ENCODE measurements at places on chromosomes 7 and 10. TPM values are rescaled to one million over a fixed set of nuclear protein-coding genes. Genes with fewer than 3 reads are reported as not detected.

DNA sequence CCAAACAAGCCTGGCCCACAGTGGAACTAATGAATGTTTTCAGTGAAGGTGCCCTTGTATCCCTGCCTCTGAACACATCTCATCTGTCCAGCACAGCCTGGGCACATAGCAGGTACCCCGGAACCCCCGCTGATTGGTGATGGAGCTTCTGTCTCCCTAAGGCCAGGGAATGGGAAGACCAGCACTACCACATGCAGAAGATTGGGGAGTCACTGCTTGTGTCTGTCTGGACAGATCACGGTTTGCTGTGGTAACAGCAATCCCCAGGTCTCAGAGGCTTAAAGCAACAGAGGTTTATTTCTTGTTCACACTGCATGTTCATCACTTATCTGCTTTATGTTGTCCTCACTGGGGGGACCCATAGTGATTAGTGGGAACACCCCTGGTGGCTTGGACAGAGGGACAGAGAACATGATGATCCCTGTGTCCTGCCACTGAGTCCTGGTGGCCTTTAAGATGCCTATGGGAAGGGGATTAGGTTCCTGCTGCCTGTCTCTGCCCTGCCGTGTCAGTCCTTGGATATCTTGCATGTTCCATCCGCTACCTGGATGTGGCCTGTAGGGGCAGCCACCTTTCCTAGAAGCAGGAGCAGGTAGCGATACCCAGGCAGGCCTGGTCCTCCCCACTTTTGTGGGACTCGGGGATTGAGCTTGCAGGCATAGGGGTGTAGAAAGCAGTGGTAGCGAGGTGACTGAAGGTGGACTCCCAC lies 3.6 kb downstream of the TSPAN14 start:
- no peak for DNase-seq

GRCh38 chr7:108380517-108380916 lies 75.7 kb downstream of the NRCAM start:
- no peak for DNase-seq

DNA sequence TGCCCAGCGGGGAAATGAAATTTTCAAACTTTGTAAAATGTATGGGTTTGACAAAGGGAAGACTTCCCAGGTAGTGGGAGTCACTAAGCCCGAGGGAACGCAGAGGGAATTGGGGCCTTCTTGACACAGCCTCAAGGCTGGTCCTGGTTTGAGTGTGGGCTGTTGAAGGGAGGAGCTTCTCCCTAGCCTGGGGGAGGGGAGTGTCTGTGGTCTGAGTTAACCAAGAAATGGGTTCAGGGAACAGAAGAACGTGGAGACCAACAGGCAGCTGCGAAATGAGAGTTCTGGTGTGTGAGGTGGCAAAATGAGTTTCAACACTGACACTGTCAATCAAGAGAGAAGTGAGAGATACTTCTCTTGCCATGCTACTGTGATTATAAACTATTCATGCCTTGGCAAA lies 32.7 kb upstream of the BAMBI start:
- DNase-seq = no peak

DNA sequence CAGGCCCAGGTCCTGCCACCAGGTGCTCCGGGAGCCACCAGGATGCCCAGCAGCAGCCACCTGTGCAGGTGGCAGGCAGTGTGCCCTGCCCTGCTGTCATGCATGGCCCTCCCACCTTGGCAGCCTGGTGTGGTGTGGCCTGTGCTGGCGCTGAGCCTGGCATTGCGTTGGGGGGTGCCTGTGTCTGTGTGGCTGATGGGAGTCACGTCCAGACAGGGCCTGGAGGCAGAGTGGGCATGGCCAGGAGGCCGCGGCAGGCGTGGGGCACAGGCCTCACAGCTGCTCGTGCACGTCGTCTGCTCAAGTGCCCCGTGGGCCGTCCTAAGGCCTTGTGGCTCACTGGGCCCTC lies 8.7 kb downstream of the TTYH3 start:
- DNase-seq = no peak

DNA sequence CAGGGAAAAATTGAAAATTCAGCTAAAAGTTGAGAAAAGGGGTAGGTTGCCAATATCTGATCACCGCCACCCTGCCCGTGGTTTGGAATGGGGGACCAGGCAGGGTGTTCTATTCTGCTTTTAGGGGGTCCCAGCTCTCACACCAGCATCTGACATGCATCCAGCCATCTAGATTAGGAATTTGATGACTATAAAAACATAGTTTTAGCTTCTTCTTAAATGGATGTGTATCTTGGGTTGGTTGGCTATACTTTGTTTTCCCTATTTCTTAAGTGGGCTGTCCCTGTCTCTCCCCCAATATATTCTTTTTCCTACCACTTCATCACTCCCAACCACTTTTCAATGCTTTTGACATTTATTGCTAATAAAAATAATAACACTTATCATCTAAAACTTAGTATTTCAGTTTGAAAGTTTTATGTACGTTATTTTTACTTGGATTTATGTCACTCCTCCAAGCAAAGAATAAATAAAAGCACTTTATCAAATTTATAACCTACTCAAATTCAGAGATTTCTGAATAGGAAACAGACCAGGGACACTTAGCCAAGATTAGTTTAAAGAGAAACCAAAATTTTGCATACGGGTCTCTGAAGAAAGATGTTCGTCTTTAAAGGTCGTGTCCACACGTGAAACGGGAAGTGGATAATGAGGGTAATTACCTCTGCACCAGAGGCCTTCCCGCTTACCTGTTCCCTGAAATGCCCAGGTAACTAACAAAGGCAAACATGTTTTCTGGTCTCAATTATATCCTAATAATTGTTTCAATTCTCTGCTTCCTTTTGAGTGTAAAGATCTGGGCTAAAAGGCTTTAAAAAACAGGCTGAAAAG lies 233.2 kb upstream of the AUTS2 start:
- DNase-seq = no peak

Gene GAD2
- 29.6 TPM for total RNA-seq

Gene PDE1C
- total RNA-seq = 122 TPM

Gene HTRA1
- 18.8 TPM for total RNA-seq

Gene TRIM50
- total RNA-seq = not detected

Measured in cerebellum (tissue), 4 donors.